ENCODE measurements at places on chromosomes 2 and 18. TPM values are rescaled to one million over a fixed set of nuclear protein-coding genes. Genes with fewer than 3 reads are reported as not detected.
A peak's percentile ranks its signal among the peaks of the same experiment; 100 is the strongest.

PLGLB2 gene
- not detected for total RNA-seq

CIB4 gene
- total RNA-seq: 1.8 TPM

ANTXR1 gene
- total RNA-seq: 11.0 TPM

NRP2 gene
- 149 TPM for total RNA-seq

- H3K4me1 ChIP-seq: peaks cover 47% of the 10 kb centered on the region
- DNase-seq: peak; percentile 94
- H3K36me3 ChIP-seq: no peaks in the 10 kb centered on the region
- H3K27me3 ChIP-seq: no peaks in the 10 kb centered on the region
- H3K27ac ChIP-seq: peak within 1 kb of the TSS; percentile 76
- H3K4me3 ChIP-seq: peak within 1 kb of the TSS; percentile 73
Observed at GRCh38 chr2:25341753-25342371, at the start of gene DNMT3A. TSS of gene DNMT3A (minus strand) at chr2:25341925. CDS start at chr2:25313984, 27,941 bp downstream.

- no peaks in the 10 kb centered on the region for H3K27me3 ChIP-seq
- H3K36me3 ChIP-seq: peaks cover 6% of the 10 kb centered on the region
- DNase-seq: peak; percentile 43
- H3K4me1 ChIP-seq: peaks cover 30% of the 10 kb centered on the region
- peak overlapping the region; percentile 78 for H3K4me3 ChIP-seq
Observed at GRCh38 chr2:23926290-23926749, 603 bp downstream of the ATAD2B start.

- no peak for DNase-seq
- H3K36me3 ChIP-seq: no peaks in the 10 kb centered on the region
- H3K4me3 ChIP-seq: no peak overlapping the region
- no peaks in the 10 kb centered on the region for H3K4me1 ChIP-seq
Observed at GRCh38 chr2:114350186-114350725, 92.2 kb upstream of the DPP10 start.

- H3K27me3 ChIP-seq: no peaks in the 10 kb centered on the region
- no peak overlapping the region for H3K4me3 ChIP-seq
- H3K4me1 ChIP-seq: peaks cover 45% of the 10 kb centered on the region
- peak overlapping the region; percentile 75 for H3K27ac ChIP-seq
- DNase-seq: no peak
Observed at GRCh38 chr2:96142217-96143113, 2.8 kb downstream of the DUSP2 start.

DNA sequence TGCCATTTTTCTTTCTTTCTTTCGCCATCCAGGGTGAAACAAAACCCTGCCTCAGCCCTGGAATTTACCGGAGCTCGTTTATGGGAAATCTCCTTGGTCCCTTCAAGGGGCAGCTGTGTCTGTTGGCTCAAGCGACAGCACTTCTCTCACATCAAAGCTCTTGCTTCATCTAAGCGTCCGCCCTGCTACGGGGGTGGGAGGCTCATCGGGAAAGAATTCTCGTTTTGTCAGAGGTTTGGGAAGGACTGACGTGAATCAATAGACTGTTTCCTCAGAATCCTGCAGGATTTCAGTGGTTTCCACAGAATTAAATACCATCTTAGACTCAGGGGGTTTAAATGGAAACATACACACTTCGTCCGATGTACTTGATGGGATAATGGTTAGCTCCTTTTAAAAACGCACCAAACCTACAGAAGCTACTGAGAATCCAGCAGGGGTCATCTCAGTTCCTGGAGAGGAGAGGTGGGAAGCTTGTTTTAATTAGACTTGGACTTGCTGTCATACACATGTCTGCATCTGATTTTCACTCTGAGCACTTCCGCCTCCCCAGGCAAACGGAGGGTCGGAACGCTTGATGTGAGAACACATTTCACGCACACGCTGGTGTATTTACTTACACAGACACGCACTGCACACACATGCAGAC lies 91.6 kb downstream of the ASB1 start:
- no peaks in the 10 kb centered on the region for H3K27me3 ChIP-seq
- H3K4me3 ChIP-seq: no peak overlapping the region
- H3K27ac ChIP-seq: no peak overlapping the region
- H3K36me3 ChIP-seq: no peaks in the 10 kb centered on the region
- H3K4me1 ChIP-seq: peaks cover 5% of the 10 kb centered on the region

GRCh38 chr2:20771299-20771698 lies 51.6 kb downstream of the LDAH start:
- DNase-seq: no peak
- no peak overlapping the region for H3K4me3 ChIP-seq
- no peaks in the 10 kb centered on the region for H3K4me1 ChIP-seq

DNA sequence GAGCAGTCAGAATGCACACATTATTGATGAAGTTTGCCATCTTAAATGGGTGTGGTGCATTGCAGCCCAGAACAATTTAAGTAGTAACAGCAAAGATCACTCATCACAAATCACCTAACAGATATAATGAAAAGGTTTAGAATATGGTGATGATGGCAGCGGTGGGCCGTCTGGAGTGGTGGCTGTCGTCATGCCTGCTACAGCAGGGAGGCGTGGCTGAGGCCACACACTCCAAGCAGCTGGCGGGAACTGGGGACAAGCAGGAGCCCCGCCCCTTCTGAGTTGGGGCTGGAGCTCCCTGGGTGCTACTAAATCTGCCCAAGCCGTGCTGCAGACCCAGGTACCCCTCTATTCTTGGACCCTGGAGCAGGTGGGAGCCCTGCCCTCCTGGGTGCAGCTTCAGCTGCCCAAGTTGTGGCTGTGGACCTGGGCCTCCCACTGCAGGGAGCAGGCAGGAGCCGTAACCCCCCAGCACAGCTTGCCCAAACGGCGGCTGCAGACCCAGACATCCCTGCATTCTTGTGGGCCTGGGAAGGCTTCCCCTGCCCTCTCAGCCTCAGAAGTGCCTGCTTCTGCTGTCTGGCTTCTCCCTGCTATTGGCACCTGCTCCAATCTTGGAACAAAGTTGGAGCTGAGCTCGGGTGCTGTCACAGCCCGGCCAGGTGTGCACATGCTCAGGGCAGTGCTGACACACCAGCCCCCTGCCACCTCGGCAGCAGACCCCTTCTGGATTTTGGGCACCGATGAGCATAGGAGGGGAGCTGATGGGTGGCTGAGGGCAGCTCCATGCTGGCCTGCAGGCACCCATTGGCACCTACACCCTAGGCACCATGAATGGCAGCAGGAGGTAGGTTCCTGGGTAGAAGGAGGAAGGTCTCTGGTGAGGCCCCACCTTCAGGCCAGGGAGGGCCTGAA lies 149.3 kb downstream of the EHBP1 start:
- DNase-seq: no peak
- H3K27me3 ChIP-seq: no peaks in the 10 kb centered on the region
- peaks cover 38% of the 10 kb centered on the region for H3K36me3 ChIP-seq
- no peak overlapping the region for H3K27ac ChIP-seq
- H3K4me3 ChIP-seq: no peak overlapping the region
